ENCODE measurements at places on chromosomes 4 and X. TPM values are rescaled to one million over a fixed set of nuclear protein-coding genes. Genes with fewer than 3 reads are reported as not detected.

SMIM10L2A gene
- total RNA-seq: 0.82 TPM

- no peak for ATAC-seq
Measured at GRCh38 chr4:183757060-183757459, 98.0 kb downstream of the TRAPPC11 start.

DNA sequence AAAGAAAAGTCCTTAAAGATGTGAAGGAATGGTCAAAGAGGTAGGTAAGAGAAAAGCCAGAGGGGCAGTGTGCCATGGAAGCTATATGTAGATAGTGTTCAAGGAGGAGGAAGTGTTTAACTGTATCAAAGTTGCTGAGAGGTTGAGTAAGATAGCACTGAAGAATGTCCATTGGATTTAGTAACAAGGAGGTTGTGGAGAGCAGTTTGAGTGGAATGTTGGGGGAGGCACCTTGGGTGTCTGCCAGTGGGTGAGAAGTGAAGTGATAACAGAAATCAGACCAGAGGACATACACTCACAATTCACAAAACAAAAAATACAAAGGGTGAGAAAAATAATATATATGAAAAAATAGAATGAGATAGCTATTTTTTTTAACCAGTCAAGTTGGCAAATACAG lies 121.3 kb upstream of the AMOT start:
- no peak for ATAC-seq

DNA sequence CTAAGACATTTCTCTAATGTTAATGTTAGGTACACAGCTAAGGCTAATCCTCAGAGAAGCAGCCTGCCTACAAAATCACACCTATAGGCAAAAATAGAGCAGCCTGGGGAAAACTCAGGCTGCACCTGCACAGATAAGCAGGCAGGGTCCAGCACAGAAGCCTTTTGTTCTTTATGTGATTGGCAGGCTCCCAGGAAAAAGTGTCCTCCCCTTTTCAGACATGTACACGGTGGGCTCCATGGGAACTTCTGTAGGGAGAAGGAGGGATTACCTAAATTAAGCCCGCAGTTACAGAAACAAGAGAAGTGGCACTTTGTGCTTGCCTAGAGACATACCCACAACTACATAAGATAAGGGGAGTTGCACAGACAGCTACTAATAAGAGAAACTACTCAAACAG lies 4.0 kb upstream of the HSPA4L start:
- no peak for ATAC-seq

- ATAC-seq: no peak
Measured at GRCh38 chr4:144411700-144412099, 234.3 kb upstream of the HHIP start.

GRCh38 chr4:25022766-25023165 lies 8.0 kb downstream of the LGI2 start:
- ATAC-seq: no peak

DNA sequence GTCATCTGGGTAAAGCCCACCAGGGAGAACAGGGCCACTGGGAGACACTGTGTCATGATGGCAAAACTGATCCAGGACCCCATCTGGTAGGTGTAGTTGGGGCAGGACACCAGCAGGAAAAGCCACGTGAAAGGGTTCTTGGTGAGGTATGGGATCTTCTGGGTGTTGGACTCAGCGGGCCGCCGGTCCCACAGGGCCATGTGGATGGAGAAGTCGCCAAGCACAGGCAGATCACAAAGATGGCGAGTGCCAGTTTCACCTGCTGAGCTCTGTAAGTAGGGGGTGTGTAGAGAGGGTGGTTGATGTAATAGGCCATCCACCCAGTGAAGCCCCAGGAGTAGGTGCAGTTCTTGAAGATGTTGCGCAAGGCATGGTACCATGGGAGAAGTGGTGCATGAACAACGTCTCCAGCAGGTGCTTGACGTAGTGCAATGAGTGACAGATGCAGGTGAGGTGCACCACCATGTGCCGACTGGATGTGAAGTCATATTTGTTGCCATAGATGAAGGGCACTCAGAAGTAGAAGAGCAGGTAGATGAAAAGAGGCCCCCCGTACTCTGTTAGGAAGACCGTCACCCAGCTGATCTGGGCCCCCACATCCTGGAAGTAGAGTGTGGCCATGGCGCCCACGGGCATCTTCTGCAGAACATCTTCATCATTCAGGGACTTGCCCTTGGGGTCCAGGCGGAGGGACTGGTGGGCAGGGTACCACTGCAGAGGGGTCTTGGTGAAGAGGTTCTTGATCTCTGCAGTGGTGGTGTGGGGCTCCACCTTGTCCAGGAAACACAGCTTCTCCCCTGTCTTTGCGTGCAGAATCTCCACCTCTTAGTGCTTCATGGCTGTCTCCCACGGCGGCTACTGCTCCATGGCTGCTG lies 249.3 kb downstream of the ANKRD50 start:
- ATAC-seq: no peak

DNA sequence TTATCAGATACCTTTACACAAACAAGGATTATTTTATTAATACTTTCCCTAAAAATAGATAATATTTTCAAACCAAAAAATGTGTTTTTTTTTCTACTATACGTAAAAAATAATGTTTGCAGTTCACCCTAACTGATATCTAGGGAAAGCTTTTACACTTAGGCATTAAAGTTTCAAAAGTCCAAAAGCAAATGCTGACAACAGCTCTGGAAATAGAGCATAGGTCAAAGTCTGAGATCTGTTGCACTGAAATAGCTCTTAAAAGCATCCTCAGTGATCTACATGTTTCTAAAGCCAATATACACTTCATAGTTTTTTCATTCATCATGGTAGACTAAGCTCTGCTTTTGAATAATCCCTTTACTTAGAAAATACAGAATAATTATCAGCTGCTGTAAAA lies 222.8 kb downstream of the TRAM1L1 start:
- ATAC-seq: no peak

DNA sequence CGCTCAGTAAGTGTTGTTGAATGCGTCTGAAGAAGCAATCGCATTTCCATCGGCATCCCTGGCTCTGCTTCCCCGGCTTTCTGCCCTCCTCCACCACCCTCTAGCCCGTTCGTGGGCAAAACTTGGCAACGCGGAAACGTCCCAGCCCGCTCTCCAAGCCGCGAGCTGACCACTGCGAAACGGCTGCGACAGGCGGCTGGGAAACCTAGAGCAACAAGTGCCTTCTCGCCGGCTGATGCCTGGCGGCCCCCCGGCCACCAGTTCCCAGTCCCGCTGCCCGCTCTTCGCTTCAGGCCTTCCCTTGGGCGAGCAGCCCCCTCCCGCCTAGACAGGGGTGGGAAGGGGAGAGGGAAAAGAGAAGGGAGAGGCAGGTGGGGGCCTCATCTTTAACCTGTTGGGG lies 837 bp downstream of the CITED1 start:
- ATAC-seq: no peak

Data from activated T-helper 17 cell treated with anti-CD3 and anti-CD28 coated beads, Interleukin-2, amount 50 U/mL, for 72 hours (primary cell).